ENCODE measurements at places on chromosomes 12 and 14.

DNA sequence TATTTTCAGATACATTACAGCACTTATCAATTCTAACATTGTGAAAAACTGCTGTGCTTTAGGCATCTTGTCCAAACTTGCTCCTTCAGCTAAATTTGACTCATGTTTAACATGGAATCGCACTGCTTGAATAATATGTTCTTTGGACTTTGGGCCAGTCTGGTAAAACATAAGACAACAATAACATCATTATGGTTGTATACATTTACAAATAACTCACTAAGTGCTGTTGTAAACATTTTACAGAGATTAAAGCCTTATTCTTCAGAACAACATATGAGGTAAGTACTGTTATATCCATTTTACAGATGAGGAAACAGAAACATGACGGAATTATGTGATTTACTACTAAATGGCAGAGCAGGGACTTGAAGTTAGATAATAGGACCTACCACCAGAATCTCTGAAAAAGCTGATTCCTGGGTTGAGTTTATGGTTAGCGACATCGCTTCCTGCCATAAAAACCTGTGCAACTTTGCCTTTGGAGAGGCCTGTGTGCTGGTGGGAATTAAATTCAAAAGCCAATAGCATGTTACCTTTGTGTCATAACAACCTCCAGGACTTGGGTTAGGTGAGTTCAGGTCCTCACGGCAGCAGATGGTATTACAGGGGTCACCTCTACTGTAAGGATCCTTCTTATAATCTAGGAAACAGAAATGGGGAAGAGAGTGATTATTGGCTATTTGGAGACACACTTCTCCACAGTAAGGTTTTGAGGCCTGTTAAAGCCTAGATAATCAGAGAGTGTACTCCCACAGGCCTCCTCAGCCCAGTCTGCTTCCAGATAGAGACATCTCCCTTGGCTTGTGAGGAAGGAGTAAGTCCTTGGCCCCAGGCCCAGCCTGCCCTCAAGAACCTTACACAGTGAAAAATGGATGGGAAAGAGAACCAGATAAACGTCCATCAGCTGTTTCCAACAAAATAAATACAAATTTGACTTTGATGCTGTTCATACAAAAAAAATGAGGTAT lies 61.8 kb downstream of the PLBD1 start:
- DNase-seq: no peak

- DNase-seq: no peak
These were observed 90.0 kb downstream of the NINJ2 start for GRCh38 chr12:573232-573631.

DNA sequence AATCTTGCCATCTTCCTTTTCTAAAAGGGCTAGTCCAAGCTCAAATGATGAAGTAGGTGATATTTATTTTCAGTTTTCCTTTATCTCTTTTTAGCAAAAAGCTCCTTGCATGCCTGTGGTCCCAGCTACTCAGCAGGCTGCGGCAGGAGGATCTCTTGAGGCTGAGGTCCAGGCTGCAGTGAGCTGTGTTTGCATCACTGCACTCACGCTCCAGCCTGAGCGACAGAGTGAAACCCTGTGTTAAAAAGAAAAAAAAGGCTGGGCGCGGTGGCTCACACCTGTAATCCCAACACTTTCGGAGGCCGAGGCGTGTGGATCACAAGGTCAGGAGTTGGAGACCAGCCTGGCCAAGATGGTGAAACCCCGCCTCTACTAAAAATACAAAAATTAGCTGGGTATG lies 5.0 kb downstream of the TMEM116 start:
- no peak for DNase-seq

DNA sequence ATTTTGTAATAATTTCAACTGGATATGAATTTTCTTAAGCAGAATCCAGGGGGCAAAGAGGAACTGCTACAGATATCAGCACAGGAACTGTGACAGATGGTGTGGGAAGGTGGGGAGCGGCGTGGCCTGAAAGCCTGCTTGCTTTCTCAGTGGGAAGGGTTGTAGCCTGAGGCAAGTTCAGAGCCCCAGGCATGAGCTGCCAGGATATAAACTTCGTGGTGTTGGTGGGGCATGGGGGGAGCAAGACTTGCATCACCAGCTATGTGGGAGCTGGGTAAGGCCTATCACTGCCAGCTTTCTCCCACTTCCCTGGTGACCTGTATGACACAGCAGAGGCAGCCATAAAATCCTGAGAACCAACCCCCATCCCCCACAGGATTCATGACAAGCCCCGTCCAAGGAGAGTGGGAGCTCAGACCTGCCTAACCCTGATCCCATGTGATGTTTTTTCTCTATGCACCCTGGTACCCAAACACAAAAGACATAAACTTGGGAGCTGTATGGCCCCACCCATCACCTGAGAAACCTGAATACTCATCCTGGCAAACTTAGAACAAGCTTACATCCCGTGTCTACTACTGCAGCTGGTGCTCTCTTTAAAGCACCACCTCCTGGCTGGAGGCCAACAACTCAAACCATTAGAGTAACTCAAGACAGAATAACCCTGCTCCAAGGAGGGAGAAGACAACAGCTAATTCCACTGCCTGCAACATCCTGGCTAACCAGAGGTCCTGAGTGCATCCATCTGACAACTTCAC lies 16.5 kb downstream of the CLEC1A start:
- no peak for DNase-seq

DNA sequence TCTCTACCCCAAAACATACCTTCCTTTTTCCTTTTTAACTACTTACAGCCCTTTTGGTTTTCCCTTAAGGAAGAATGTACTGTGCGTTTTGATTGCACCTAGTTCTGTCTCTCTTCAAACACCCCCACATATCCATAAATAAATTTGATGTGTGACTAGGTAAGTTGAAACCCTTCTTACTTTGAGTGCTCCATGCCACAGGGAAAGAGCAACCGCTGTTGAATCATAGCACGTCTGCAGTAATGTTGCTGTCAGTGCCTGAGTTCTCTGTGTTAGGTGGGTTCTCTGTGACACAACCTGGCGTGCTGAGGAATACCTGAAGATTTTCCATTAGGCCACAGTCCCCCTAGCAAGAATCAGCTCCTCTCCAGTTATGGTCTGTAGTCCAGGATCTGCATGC lies 102.1 kb downstream of the FIGNL2 start:
- DNase-seq: no peak

- no peak for DNase-seq
These were observed 975 bp downstream of the OGFOD2 start for GRCh38 chr12:122975790-122976647.

GRCh38 chr12:28316049-28316448 lies 125.8 kb downstream of the CCDC91 start:
- DNase-seq: no peak

- DNase-seq: no peak
These were observed 986 bp upstream of the NTF3 start for GRCh38 chr12:5430641-5431603.

GRCh38 chr12:110107369-110108281 lies 16.5 kb upstream of the IFT81 start:
- DNase-seq: peak; percentile 95

DNA sequence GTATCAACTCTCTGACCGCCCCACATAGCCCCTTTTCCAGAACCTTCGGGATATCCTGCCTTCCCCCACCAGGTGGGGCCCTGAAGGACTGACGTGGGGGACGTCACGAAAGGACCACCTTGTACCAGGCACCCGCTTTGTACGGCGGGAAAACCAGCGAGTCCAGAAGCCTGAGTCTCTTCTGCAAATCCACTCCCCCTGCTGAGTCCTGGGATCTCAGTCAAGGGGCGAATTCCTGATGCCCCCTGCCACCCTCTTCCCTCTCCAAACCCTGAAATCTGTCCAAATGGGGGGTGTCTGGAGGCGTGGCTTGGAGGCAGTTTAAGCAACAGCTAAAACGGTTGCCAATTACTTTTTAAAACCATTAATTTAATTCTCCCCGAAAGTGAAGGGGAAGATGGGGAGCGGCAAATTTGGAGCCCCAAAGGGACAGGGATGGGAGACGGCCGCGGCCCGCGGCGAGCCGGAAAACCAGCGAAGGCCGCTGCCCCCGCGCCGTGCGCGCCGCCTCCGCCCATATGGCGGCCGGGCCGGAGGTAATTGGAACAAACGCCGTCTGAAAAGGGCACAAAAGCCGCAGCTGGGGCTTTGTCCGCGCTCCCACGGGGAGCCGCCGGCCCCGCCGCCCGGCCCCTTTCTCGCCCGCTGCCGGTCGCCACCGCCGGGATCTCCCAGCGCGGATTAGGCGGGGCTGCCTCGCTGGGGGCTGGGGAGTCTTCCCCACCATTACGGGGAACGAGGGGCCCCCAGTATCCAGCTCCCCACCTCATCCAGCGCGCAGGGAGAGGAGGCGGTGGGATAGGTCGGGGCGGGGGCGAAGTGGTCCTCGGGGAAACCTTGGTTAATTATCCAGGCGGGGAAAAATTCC lies 6.6 kb downstream of the LHX5 start:
- no peak for DNase-seq

GRCh38 chr12:32777159-32777558 lies 21.5 kb upstream of the YARS2 start:
- DNase-seq: no peak

DNA sequence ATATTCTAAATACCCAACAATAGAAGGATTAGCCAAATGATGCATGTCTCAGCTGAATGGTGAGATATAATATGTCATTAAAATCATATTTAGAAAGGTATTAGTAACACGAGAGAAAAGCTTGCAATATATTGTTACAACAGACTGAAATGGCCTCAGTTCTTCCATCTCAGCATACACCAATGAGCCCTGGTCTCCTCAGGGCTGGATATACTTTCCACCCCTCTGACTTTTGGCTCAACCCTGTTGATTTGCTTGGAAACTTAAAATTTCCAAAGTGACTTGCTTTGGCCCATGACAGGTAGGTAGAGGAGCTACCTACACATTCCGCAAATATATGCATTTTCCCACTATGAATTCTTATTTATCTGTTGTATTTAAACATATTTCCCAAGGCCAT lies 908.1 kb upstream of the TMEM132C start:
- no peak for DNase-seq

DNA sequence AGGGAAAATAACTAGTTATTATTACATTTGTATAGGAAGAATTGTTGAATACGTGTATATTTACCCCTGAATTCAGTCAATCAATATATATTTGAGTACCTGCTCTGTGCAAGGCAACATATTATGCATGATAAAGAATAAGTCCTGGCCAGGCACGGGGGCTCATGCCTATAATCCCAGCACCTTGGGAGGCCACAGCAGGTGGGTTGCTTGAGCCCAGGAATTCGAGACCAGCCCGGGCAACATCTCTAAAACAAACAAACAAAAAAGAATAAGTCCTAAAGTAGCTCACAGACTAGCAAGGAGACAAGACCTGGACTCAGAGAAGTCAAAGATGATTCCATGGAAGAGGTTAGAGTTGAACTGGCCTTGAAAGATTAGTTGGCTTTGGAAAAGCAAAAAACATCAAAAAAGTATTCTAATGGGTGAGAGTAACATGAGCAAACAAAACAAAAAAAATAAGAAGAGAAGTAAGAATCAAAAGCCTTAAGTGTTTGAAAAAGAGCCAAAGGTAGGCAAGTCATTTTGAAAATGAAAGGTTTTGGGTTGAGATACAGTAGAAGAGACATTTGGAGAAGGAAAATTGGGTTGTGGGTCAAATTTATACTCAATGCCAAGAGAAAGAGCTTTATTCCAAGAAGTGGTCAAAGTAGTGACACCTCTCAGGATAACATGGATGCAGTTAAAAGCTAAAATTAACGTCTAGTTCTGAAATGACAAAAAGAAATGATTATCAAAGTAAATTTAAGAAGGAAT lies 115.2 kb upstream of the BCAT1 start:
- no peak for DNase-seq

DNA sequence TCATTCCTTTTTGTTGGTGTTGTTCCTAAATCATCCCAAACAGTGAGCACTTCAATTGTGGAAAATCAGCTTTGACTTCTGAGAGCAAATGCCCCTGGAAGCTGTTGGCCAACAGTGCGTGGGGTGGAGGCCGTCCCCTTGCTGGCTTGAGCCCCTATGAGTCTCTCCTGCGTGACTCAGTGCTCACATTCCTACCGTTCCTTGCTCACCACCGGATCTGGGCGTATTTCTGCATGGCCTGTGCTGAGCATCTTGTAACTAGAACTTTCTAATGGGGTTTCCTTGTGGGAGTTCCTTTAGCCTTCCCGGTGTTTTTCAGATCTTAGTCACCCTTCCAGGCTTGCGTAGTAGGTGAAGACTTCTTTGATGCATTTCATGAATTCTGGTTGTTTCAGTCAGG lies 14.7 kb downstream of the SERPINA1 start:
- peak; percentile 95 for DNase-seq

DNA sequence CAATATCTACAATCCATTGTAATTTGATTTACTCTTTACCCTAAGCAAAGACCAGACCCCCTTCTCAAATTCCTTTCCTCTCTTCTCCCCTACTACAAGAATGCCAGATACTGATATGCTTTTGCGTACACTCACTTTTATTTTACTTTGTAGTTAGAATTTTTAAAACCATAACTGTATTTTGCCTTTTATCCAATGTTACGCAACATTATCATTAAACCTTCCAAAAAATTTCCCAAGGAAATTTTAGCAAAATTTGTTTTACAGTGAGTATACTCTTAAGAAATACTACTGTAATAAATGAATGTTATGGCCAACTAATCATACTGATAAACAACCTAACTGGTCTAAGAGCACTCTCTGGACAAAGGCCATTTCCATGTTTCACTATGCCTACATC lies 22.3 kb downstream of the ATP2B1 start:
- no peak for DNase-seq

DNA sequence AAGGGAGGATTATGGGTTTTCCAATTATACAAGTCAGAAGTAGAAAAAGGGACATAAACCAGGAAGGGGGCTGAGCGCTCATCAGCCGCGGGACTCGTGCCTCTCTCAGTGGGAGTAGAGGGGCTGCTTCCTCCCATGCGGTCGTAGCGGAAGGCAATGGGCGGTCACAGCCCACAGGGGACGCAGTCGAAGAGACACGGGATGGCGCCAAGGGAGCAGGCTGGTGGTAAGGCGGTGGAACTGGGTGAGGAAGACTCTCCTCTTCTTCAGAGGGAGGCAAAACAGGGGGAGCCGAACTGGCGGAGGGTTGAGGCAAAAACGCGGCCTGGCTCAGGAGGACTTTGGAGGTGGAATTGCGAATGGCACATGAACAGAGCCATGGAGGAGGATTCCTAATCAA lies 677.7 kb downstream of the TMEM121 start:
- DNase-seq: no peak

GRCh38 chr12:67039995-67040860 lies 228.9 kb upstream of the CAND1 start:
- no peak for DNase-seq

- no peak for DNase-seq
These were observed 279.6 kb downstream of the NUAK1 start for GRCh38 chr12:105858981-105859710.

GRCh38 chr14:80776657-80777056 lies 164.9 kb downstream of the CEP128 start:
- DNase-seq: no peak

GRCh38 chr12:116856729-116857128 lies 24.5 kb downstream of the HRK start:
- no peak for DNase-seq

DNA sequence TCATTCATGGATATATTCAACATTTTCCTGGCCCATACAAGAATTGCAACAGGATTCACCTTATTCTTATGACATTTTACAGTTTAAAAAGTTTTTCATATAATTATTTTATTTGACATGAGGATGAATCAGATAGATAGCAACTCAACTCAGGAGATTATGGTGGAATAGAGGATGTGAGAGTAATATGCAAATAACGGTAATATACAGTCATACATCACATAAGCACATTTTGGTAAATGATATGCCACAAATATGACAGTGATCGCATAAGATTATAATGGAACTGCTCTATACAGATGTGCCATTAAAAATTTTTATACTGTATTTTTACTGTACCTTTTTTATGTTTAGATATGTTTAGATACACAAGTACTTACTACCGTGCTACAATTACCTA lies 24.1 kb upstream of the CRADD start:
- no peak for DNase-seq

All from skeletal muscle cell (primary cell).